AG08395 (cell line): ENCODE measurements at places on chromosomes 6 and 20.
A peak's percentile ranks its signal among the peaks of the same experiment; 100 is the strongest.

- no peak for DNase-seq
These were observed 4.6 kb downstream of the POU3F2 start for GRCh38 chr6:98838975-98839374.

- DNase-seq = no peak
These were observed 37.6 kb downstream of the TTLL9 start for GRCh38 chr20:31908016-31908415.

DNA sequence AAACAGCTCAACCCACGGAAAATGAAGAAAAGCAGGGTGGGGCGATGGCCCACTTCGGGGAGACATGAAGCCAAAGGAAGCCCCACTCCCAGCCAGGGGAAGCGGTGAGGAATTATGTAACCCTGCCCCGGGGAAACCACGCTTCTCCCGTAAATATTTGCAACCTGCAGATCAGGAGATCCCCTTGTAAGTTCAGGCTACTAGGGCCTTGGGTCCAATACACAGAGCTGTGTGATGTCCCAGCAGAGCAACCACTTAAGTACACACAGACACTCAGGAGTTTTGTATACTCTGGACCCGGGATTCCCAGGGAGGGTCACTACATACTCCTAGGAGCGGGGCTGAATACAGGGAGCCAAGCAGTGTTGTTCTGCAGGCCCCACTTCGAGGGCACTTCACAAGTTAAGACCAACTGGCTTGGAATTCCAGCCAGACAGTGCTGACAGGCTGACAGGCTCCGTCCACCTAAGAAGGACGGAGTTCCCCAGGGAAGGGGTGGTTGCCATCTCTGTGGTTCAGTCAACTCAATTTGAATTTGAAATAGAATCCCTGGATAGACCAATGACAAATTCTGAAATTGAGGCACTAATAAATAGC lies 301.4 kb upstream of the THEMIS start:
- no peak for DNase-seq

GRCh38 chr6:112744827-112745226 lies 397.7 kb downstream of the RFPL4B start:
- DNase-seq = no peak

DNA sequence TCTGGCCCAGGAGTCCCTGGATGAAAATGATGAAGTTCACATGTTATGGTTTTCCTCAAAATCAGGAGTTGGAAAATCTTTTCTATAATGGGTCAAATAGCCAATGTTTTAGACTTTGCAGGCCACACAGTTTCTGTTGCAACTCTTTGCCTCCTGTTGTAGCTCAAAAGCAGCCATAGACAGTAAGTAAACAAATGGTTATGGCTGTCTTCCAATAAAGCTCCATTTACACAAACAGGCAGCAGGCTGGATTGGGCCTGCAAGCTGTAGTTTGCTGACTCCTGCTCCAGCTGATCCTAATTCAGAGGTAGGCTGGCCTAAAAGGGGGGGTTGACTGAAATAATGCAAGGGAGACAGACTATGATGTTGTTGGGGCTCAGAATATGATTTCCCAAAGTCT lies 33.0 kb downstream of the METTL24 start:
- DNase-seq = peak; percentile 21

- no peak for DNase-seq
These were observed 8.7 kb downstream of the LAMA5 start for GRCh38 chr20:62358171-62359042.

DNA sequence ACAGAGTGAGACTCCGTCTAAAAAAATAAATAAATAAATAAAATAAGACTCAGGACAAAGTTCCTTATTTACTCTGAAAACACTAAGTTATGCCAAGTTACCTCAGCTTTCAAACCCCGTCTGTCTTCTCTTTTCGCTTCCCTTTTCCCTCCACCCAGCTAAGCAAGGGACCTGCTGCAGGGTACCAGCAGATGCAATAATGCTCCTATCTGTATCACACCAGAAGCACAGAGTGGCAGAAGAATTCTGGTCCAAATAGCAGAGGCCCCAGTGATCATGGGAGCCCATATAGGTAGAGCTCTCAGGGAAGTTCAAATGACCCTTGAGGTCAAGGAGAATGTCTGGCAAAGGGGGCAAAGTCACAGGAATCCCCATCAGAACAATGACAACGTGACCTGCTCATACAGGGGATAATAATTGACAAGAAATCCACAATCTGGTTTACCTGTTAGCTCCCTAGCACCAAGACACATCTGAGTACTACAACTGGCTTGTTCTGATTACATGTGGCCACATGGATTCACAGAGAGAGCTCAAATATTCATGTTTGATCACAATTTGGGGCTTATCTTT lies 8.7 kb downstream of the GCM1 start:
- no peak for DNase-seq
